ENCODE measurements at places on chromosomes 1 and 21.

GRCh38 chr21:40194185-40194980, 327.1 kb downstream of the PCP4 start:
- DNase-seq: no peak

GRCh38 chr1:14677292-14677971, 78.9 kb downstream of the KAZN start:
- no peak for DNase-seq

GRCh38 chr1:19325958-19326747, 14.0 kb downstream of the SLC66A1 start:
- no peak for DNase-seq

DNA sequence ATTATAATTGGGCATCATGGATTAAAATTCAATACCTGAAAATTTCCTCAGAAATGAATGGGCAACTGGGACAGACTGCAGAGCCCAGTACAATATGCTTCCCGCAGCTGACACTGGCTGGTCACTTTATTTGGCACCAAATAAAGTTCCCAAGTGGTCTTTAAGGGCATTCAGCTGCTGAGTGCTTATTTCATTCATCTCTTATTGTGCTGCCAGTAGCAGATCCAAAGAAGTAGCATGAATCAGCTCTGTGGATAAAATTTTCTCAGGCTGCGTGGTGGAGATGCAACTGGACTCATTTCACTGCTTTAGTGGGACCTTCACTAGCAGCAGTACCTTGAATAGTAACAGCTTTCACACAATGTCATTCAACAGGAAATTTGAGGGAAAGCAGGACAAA, 226.3 kb upstream of the ADGRL2 start:
- DNase-seq: no peak

- DNase-seq: peak; percentile 96
Measured at GRCh38 chr1:91500756-91501522, at the start of gene CDC7. Gene CDC7, plus strand, starts transcription at chr1:91500851. Its CDS starts 866 bp downstream, at chr1:91501717.

DNA sequence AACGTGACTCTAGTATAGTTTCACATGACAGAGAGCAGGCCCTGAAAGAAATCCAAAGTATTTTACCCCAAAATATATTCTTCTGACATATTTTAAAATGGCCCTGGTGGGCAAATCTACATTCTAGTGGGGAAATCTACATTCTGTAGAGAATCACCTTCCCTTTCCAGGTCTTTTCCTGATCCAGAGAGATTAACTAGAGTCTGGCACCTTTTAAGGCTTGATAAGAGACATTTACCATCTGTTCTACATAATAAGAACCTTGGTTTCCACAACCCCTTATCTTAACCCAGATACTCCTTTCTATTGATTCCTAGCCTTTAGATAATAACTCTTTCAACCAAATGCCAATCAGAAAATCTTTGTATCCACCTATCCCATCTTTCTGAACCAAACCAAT, 17.0 kb upstream of the L1TD1 start:
- no peak for DNase-seq

DNA sequence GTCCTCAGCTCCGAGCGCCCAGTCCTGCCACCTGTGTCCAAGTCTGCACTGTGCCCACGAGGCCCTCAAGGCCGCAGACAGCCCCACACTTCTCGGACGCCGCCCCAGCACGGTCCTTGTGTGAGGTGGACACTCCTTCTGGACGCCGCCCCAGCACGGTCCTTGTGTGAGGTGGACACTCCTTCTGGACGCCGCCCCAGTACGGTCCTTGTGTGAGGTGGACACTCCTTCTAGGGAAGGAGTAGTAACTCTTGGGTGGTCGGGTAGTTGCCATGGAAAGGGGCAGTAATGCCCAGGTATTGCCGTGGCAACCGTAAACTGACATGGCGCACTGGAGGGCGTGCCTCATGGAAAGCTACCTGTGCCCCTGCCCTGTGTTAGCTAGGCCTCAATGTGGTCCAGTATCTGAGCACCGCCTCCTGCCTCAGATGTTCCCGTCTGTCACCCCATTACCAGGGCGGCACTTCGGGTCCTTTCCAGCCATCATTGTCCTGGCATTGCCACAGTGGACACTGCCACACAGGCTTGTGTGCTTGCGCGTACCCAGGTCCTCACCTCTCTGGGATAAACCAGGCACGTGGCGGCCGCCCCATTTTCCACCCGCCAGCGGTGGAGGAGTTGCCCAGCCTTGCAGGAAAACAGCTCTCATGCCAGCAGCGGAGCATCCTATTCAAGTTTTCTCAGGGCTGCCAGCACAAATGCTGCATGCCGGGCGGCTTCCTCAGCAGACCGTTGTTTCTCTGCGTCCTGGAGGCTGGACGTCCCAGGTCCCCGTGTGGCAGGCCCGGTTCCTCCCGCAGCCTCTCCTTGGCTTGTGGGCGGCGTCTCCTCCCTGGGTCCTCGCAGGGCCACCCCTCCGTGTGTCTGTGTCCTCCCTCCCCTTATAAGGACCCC, 40.8 kb upstream of the POFUT2 start:
- DNase-seq: no peak

DNA sequence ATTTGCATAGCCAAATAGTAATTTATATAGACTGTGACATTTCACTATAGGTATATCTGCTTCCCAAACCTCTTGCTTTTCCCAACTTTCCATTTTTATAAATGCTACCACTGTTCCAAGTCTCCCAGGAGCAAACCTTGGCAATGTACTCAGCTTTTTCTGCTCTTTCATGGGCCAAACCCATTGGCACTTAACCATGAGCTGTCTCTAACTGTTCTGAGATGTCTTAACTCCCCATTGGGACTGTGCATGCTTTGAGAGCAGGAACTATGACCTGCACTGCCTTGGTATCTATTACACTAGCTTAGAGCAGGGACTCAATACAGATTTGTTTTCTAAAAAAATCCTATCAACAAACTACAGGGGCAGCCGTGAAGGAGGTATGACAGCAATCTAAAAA, 22.5 kb upstream of the KHDRBS1 start:
- DNase-seq: no peak

DNA sequence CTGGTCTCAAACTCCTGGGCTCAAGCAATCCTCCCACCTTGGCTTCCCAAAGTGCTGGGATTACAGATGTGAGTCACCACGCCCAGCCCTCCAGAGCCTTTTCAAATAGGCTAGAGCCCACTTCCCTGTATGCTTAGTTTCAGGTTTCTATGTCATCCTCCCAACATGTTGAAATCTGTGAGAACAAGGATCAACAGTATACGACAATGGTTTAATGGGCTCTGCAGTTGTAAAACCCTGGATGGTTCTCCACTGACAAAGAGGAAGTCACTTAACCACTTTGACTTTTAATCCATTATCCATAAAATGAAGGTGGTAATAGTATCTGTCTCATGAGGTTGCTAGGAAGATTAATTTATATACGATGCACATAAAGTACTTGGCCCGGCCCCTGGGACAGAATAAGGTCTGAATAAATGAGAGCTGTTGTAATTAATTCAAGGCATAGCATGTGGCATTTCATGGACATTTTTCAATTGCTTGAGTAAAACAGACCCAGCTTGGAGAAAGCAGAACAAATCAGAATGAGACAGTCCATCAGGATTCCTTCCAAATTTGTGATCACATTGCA, 113.9 kb upstream of the ZNF648 start:
- peak; percentile 28 for DNase-seq

DNA sequence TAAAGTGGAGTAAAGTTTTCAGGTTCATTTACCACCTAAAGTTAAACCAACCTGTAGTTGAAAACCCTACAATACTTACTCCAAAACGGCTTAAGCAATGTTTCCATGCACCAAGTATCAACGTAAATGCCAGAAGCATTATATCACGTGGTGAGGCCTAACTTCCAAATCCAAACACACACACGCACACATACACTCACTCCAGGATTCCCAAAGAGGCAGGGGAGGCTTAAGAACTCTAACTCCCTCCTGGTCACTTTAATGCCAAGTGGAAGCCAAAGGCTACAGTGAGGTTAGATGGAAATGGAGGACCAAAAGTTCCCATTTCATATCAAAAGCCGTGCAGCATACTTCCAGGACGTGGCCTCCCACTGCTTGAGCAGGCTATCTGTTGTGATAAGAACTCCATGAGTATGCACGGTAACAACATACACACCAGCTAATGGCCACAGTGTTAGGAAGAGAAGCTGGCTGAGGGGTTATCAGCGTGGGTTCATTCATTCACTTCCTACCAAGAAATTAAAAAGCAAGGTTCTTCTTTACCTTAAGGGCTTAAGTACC, 224.1 kb downstream of the SLC45A1 start:
- peak; percentile 80 for DNase-seq

DNA sequence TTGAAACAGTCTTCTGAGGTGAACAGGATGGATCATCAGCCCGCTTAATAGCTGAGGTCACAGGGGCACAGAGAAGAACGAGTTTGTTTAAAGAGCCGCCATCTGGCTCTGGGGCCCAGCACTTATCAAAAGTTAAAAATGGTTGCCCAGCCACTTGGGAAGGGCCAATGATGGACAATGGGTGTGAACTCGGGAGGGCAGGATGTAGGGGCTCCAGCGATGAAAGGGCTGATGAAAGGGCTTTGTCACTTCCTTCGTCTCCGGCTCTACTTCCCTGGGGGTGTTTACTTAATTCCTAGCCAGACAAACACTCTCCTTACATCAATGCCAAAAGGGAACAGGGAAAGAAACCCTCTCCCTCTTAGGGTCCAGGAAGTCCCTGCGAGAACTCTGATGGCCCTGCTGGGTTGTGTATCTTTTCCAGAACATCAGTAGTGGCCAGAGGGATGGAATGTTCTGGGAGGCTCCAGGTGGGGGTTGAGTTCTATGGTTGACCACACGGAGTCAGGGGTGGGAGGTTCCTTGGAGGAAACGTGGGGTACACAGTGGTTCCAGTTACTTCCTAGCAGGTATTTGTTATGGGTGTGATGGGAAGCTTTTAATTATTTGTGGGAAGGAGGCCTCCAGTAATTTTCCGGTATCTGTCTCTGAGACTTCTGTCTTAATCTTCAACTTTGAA, 9.0 kb upstream of the ABCG1 start:
- DNase-seq: no peak

DNA sequence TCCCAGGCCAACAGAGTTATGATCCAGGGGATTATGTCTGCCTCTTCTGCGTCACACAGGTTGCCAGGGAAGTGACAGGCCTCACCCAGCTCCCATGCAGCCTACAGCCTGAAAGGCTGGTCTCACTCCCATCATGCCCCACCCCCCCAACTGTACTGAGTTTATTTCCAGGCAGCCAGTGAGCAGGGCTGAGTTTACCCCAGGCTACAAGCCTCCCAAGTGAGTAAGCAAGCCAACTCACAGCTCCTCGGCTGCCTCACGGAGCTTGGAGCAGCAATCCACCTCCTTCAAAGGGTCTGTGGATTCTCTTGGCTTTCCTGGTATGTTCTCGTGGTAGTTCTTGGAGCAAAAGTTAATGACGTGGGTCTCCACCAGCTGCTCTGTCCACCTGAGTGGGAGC, 1147.6 kb upstream of the ADGRL4 start:
- no peak for DNase-seq

DNA sequence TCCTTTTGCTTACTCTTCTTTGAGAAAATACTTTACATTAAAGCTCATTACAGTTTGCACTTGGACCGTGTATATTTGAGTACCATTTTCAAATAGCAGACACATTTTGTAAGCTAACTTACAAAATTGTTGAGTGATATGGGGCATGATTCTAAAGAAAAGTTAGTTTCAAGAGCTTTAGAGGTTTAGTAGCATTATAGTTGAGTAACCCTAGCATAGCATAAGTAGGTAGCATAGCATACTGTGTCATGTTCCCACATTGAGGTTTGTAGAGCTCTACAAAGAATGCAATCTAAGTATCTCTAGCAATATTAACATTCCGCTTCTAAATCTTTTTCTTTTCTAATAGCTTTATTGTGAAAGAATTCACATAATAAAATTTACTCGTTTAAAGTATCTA, 92.0 kb downstream of the ITSN1 start:
- no peak for DNase-seq

GRCh38 chr1:43764581-43764980, 57.2 kb downstream of the ST3GAL3 start:
- DNase-seq: no peak

- no peak for DNase-seq
Measured at GRCh38 chr1:239228451-239228850, 157.9 kb upstream of the CHRM3 start.

DNA sequence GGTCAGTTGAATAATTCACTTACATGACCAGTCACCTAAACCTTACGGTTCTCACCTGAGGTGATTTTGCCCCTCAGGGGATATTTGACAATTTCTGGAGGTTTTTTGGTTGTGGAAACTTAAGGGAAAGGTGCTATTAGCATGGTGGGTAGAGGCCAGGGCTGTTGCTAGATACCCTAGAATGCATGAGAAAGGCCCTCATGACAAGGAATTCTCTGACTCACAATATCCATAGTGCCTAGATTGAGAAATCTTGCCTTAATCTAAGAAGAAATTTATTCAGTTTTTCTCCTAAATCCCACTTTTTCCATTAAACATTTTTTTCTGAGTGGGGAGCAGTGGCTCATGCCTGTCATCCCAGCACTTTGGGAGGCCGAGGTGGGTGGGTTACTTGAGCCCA, 119.7 kb downstream of the TGFB2 start:
- DNase-seq: no peak

- DNase-seq: no peak
Measured at GRCh38 chr1:167266965-167267364, 46.3 kb downstream of the POU2F1 start.

DNA sequence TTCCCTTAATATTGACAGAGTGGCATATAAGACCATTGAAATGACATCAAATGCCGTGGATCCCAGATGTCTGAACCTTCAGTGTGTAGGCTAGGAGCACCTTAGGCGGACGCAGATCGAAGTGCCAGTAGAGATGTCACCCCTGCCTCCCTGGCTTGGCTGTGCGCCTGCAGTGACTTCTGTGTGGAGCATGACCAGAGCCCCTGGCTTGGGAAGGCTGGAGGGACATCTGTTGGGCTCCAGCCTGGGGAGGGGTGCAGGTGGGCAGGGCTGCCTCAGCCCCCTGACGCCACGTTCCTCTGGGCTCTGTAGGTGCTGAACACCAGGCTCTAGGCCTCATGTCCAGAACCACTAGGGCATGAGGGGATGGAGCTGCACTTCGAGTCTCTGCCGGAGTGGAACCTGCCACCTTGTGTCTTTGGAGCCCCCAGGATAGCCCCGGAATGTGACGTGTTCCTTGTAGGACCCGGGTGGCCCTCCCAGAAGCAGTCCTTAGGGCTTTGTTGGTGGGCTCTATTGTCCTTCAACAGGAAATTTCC, 103.8 kb downstream of the ADARB1 start:
- no peak for DNase-seq

DNA sequence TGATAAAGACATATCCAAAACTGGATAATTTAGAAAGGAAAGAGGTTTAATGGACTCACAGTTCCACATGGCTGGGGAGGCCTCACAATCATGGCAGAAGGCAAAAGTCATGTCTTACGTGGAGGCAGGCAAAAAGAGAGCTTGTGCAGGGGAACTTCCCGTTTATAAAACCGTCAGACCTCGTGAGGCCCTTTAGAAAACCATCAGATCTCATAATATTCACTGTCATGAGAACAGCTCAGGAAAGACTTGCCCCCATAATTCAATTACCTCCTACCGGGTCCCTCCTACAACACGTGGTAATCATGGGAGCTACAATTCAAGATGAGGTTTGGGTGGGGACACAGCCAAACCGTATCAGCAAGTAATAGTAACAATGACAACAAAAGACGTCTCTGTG, 88.2 kb upstream of the SLC25A33 start:
- DNase-seq: no peak

- peak; percentile 54 for DNase-seq
Measured at GRCh38 chr1:197595304-197595904, 179.9 kb downstream of the DENND1B start.
